M059J (cell line): ENCODE measurements at places on chromosomes 6 and 20. TPM values are rescaled to one million over a fixed set of nuclear protein-coding genes. Genes with fewer than 3 reads are reported as not detected.

Gene LCA5
- 4.1 and 5.0 TPM in 2 replicates for total RNA-seq

Gene CST7
- total RNA-seq: 4.2 and 6.8 TPM in 2 replicates

Gene TNF
- total RNA-seq: 0.47 and 0.62 TPM in 2 replicates

Gene MYLK4
- total RNA-seq: 0.76 and 1.2 TPM in 2 replicates

Gene GSTA2
- 0.12 TPM in 1 of 2 replicates, not detected in the other for total RNA-seq

DNA sequence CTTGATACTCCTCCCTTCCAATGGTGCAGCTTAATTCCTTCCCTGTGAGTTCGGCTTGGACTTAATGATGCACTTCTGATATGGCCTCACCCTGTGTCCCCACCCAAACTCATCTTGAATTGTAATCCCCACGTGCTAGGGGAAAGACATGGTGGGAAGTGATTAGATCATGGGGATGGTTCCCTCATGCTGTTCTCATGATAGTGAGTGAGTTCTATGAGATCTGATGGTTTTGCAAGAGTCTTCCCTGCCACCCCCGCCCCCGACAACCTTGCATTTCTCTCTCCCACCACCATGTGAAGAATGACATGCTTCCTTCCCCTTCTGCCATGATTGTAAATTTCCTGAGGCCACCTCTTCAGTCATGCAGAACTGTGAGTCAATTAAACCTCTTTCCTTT lies 50.3 kb upstream of the HLA-G start:
- no peak for DNase-seq

DNA sequence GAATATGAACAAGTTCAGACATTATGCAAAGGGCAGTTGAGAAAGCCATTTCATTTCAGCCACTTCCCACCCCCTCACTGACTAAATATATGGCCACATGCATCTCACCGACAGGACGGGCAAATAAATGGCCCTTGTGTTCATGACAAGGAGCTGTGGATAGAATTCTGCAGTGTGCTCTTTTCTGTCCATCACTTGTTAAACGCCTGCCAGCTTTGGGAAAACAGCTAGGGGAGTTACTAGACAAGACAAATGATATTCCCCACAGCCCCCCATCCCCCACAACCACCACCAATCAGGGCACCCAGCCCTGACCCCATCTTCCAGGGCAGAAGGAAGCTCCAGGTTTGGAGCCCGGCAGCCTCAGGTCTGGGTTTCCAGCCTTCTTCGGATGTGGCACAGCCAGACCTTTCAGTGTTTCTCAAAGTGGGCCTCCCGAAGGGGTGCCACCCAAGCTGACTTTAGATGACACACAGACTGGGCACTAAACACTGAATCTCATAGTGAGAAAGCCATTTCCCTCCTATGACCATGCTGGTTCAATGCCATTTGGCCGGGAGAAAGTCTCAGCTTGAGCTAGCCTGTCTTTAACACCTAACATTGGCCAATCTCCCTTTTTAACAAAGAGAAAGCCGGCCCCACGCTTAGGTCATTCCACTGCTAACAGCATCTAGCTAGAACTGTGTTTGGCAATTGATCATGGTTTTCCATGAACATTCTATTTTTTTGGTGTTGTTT lies 4.0 kb upstream of the RIPOR3 start:
- peak; percentile 21 for DNase-seq

DNA sequence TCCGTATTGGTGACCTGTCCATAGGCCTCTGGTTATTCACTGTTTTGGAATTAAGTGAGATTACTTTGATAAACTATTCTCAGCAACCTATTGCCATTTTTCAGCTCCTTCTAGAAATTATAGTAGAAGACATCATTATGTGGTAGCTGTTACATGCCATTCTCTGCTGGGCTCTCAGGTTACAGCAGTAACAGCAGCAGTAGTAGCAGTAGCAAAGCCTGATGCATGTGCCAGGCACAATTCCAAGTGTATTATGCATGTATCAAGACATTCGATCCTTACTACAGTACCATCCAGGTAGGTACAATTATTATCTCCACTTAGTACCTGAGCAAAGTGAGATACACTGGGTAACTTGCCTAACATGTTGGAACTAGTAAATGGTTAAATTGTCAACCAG lies 74.3 kb downstream of the RPS12 start:
- peak; percentile 24 for DNase-seq

- no peak for DNase-seq
Observed at GRCh38 chr20:17314264-17314663, 87.4 kb downstream of the PCSK2 start.

- no peak for DNase-seq
Observed at GRCh38 chr6:32168807-32169591, 4.6 kb downstream of the EGFL8 start.

DNA sequence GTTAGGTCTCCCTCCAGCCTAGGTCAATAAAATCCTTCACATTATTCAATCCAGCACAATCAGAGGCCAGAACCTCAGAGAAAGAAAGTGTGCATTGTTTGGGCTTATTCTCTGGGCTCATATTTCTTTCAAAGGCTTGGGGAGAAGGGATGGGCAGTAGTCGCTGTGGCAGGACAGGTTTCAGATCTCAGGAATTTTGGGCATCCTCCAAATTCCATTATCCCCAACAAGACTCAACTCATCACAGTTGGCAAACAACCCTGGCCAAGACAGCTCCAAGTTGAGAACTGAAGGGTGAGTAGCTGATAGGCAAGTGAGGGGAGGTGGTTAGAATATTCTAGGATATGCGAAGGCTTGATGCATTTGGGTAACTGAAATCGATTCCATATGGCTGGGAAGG lies 27.2 kb upstream of the CHD6 start:
- peak; percentile 6 for DNase-seq

- DNase-seq: peak; percentile 70
Observed at GRCh38 chr20:64079273-64080012, at the start of gene RGS19. Gene RGS19, minus strand, starts transcription at chr20:64079518. Its CDS starts 2,632 bp downstream, at chr20:64076886.

GRCh38 chr6:38152620-38153019 lies 333.1 kb downstream of the ZFAND3 start:
- DNase-seq: no peak

GRCh38 chr6:118953391-118953790 lies 18.4 kb upstream of the MCM9 start:
- no peak for DNase-seq

GRCh38 chr6:44072959-44073611 lies 54.2 kb downstream of the MRPL14 start:
- peak; percentile 82 for DNase-seq

GRCh38 chr6:142637624-142638351 lies 307.2 kb downstream of the HIVEP2 start:
- peak; percentile 43 for DNase-seq

DNA sequence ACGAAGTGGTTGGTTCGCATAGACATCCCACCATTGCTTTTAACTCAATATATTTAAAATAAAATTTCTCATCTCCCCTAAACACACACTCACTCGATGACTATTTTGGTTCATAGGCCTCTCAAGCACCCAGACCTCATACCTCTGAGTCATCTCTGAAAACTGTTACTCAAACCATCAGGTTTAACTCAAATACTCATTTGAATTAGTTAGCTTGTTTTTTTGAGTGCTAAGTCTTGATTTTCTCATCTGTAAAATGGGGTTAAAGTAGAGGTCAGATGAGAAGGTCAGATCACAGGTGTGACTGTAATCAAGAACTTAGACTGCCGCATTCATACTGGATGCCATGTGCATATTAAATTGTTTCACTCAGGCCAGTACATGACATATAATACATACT lies 243.9 kb upstream of the TENT5A start:
- peak; percentile 94 for DNase-seq
